Activated CD4-positive, alpha-beta T cell treated with anti-CD3 and anti-CD28 coated beads for 1 hour (primary cell): ENCODE measurements at places on chromosomes 4 and X.

GRCh38 chr4:102246416-102246815 is 98.9 kb downstream of the SLC39A8 start:
- DNase-seq = no peak

- no peak for DNase-seq
Measured at GRCh38 chrX:10660171-10660570, 39.8 kb upstream of the MID1 start.

DNA sequence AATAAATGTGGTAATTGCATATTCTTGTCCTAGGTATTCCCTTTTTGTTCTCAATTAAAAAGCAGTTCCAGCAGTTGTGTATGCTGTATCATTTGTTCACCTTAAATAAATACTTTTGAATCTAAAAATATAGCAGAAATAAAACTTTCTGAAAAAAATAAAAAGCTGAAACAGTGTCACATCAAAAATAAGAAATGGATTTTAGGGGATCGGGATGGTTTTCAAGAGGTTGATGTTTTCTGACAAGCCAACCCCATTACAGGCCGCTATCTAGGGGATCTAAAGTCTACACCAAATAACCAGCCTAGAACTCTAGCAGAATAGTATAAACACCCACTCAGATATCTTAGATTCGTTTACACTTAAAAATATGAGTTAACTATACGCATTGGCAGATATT is 95.4 kb upstream of the MAML3 start:
- no peak for DNase-seq

GRCh38 chr4:112061207-112061817 is 83.9 kb upstream of the FAM241A start:
- no peak for DNase-seq

DNA sequence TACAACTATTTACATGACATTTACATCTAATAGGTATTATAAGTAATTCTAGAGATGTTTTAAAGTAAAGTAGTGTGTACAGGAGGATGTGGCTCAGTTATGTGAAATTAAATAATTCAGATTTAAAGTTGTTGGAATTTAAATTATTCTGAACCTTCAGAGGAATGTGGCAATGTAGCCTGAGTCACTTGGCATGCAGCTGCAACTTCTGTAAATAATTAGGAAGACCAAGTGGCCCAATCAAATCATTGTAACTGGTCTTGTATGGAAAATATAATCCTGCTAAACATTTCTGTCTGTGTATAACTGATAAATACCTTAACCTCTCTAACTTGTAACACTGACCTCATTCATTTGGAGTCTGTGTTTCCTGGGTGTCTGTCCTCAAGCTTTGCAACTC is 828.9 kb downstream of the GLUD2 start:
- no peak for DNase-seq

GRCh38 chr4:18105030-18106011 is 83.8 kb upstream of the LCORL start:
- no peak for DNase-seq

DNA sequence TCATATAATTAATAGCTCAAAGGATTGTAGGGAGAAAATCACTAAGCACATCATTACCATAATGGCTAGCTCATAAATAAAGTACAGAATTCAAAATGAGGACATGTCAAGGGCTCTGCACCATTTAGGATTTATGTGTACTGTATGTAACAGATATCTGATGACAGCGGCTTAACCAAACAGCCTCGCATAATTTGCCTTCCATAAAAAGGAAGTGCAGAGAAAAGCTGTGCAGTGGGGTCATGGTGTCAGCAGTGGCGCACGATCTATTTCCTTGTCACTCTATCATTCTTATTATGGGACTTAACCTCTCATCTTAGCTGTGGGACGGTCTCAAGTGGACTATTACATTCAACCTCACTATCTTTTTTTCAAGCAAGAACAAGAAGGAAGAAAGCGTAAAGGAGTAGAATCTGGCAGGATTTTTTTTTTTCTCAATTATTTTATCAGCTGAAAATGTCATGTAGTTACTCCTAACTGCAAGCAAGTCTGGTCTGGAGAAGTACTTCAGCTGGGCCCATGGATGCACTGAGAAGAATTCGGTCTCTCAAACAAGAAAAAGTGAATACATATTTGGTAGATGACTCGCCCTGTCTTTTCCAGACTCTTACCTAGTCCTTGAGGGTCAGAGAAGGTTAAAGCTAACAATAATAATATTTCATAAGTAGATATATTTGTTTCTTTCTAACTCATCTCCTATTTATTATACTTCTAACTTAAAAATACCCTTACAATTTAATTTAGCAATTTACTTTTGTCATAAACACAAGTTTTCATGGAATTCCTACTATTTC is 94.6 kb downstream of the COX18 start:
- no peak for DNase-seq

GRCh38 chr4:120973207-120973606 is 50.7 kb upstream of the PRDM5 start:
- no peak for DNase-seq

GRCh38 chrX:136034668-136035067 is 49.4 kb downstream of the SLC9A6 start:
- DNase-seq = no peak

DNA sequence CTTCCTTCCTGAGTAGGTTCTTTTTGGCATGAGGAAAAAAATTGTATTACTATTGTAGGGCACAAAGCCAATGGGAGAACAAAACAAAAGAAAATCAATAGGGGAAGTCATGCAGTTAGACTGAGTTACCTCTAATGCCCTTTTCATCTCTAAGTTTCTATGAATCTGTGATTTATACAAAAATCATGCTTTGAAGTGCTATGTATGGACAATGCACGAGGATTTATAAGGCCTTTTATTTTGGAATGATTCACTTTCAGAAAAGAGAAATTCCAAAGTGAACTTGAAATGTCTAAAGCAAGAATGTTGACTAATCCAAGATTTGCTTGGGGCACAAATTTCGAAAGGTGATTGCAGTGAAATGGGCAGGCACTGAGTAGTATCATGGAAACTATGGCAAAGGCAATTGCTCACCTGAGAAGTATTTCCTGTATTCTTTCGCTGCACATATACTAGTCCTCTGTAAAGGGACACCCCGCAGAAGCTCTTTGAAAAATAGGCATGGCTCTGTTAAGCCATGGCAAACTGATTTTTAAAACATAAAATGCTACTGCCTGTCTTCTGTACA is 52.8 kb downstream of the ADGRG4 start:
- DNase-seq = no peak

GRCh38 chr4:108937066-108937465 is 174.2 kb upstream of the ETNPPL start:
- no peak for DNase-seq

DNA sequence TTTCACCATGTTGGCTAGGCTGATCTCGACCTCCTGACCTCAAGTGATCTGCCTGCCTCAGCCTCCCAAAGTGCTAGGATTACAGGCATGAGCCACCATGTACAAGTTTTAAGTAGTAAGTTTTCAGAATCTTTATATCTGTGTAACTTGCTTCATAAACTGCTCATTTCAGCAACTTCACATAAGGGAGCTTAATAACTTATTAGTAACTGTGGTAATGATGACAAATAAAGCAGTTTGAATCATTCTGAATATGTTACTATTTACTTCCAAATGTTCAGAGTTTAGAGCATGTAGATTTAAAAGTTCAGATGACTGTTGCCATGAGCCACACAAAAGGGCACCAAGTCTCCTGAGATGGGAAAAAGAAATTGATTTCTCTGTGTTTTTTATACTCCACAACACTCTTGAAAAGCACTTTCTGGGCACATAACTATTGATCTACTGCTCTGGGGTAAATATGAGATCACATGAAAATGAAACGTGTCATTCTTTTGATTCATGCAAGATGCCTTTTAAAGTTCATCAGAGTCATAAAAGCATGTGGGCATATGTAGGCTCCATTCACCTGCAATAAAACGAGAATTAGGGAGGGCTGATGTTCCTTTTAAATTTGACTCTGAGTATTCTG is 14.1 kb upstream of the CA5B start:
- no peak for DNase-seq

GRCh38 chr4:119105605-119106004 is 30.0 kb upstream of the MYOZ2 start:
- no peak for DNase-seq

- no peak for DNase-seq
Measured at GRCh38 chrX:130836447-130836846, 66.6 kb downstream of the ENOX2 start.

GRCh38 chr4:26566133-26566532 is 17.8 kb upstream of the TBC1D19 start:
- no peak for DNase-seq

DNA sequence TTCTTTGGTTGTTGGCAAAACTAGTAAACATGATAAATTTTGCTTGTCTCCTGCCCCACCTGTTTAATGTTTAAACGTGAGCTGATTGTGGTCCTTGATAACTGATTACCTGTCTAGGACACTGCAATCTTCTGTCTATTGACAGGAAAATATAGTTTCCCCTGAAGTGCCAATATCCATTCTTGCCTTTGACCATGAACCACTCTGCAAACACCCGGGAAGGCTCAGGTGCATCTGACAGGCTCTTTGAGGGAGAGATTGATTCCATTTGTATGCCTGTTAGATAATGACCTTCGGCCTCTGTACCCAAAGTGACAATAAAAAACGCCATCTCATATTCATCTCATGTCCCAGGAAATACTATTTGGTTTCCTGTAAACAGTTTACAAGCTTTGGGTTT is 453.0 kb downstream of the CENPC start:
- DNase-seq = no peak

- no peak for DNase-seq
Measured at GRCh38 chr4:168569931-168570276, 73.1 kb downstream of the PALLD start.

DNA sequence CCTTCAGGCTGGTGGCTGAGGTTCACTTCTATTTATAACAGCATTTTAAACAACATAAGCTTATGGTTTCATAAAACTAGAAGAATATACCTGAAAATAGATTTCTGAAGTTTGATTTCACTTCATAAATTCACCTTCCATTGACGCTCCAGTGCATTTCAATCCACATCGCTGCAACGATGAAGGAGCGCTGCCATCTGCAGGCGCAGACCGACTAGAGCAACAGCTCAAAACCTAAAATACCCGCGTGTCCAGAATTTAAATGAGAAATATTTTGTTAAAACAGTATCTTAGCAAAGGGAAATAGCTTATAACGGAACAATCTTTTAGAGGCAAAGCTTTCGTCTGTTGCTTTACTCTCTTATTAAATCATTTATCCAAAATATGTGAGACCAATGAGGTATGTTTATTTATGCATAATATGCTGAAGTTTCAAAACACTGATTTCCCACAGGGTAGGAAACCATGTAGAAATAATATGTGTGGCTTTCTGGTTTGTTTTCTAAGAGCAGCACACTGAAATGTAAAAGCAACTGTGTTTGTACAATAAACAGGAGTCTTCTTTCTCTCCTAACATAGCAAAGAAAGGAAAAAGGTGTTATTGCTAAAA is 816.4 kb upstream of the FRG1 start:
- DNase-seq = no peak

DNA sequence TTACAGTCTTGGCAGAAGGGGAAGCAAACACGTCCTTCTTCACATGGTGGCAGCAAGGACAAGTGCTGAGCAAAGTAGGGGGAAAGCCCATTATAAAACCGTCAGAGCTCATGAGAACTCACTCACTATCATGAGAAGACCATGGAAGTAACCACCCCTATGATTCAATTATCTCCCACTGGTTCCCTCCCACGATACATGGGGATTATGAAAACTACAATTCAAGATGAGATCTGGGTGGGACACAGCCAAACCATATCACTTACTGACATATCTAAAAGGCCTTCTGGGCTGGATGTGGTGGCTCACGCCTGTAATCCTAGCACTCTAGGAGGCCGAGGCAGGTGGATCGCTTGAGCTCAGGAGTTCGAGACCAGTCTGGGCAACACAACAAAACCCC is 117.1 kb upstream of the USP9X start:
- no peak for DNase-seq

DNA sequence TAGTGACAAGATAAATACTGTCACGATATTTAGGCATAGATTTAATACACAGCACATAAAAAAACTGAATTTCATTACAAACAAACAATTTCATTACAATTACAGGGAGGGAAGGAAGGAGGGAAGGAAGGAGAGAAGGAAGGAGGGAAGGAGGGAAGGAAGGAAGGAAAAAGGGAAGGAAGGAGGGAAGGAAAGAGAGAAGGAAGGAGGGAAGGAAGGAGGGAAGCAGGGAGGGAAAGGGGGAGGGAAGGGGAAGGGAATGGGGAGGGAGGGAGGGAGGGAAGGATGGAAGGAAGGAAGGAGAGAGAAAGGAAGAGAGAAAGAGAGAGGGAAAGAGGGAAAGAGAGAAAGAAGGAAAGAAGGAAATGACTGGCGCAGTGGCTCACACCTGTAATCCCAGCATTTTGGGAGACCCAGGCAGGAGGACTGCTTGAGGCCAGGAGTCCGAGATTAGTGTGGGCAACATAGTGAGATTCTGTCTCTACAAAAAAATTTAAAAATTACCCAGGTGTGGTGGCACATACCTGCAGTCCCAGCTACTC is 64.6 kb downstream of the FBXW7 start:
- no peak for DNase-seq

DNA sequence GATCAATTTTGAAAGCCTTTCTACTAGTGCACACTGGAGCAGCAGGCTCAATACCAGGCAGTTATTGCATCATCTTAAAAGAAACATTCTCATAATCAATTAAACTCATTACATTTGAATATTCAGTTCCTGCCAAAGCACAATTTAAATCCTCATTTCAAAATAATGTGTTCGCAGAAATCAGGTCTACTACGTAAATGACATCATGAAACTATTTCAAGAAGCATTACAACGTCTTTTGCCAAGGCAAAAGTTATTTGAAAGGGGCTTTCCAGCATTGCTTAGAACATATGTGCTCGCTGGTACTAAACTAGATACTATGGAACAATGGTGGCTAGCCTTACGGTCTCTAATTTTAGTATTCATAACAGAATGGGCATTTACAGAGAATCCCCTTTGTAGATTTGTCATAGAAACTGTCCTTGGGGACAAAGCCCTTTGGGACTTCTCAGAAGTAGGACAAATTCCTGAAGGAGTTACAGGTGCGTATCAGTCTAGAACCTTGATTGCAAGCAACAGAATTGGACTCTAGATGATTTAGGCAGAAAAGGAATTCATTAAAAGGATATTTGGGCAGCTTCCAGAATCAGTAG is 27.6 kb upstream of the HUWE1 start:
- no peak for DNase-seq

- no peak for DNase-seq
Measured at GRCh38 chrX:102714994-102715393, 2.7 kb downstream of the GPRASP2 start.

- DNase-seq = no peak
Measured at GRCh38 chr4:178970433-178971140, 1528.3 kb upstream of the AGA start.

DNA sequence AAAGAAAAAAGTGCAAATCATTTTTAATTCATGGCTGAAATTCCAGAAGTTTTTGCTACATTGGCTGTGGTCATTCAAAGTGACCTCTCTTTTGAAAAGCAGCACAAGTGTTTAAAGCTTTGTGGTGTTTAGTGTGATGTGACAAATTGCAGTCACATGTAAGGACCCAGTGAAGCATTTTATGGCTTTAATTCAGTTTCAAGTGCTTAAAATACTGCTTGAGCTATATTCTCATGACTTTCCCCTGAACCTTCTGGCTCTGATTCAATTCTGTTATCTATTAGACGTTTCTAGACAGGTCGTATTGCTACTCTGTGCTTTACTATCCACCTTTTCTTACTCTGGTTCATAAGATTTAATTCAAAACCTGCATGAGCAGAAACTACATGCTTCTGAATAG is 105.8 kb downstream of the FAT4 start:
- no peak for DNase-seq

- no peak for DNase-seq
Measured at GRCh38 chrX:69090022-69090421, 75.2 kb downstream of the PJA1 start.
